Thoracic aorta (tissue), 2 donors: ENCODE measurements at places on chromosomes 2 and 18. TPM values are rescaled to one million over a fixed set of nuclear protein-coding genes. Genes with fewer than 3 reads are reported as not detected.

DNA sequence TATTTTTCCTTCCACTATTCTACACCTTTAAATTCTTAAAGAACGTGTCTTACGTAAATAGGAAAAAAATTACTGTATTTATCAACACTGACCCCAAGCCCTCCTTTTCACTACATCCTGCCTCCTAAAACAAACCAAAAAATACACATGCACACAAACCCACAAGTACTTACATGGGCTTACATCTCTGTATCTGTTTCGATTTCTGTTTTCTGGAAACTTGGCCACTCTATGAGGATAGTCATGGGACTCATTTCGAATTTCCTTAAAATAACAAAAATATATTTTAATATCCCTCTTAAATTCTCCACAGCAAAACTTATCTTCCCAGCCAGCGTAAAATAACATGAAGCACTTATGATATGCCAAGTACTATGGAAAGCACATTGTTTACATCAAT, 25.0 kb downstream of the PTPN2 start:
- H3K4me1 ChIP-seq, result peaks cover 3% of the 10 kb centered on the region
- DNase-seq, result no peak
- no peak overlapping the region for H3K4me3 ChIP-seq
- no peaks in the 10 kb centered on the region for H3K36me3 ChIP-seq

GRCh38 chr2:76985387-76986136, 536.6 kb downstream of the LRRTM4 start:
- no peaks in the 10 kb centered on the region for H3K4me1 ChIP-seq
- H3K36me3 ChIP-seq, result no peaks in the 10 kb centered on the region
- H3K27me3 ChIP-seq, result no peaks in the 10 kb centered on the region
- no peak for DNase-seq

DNA sequence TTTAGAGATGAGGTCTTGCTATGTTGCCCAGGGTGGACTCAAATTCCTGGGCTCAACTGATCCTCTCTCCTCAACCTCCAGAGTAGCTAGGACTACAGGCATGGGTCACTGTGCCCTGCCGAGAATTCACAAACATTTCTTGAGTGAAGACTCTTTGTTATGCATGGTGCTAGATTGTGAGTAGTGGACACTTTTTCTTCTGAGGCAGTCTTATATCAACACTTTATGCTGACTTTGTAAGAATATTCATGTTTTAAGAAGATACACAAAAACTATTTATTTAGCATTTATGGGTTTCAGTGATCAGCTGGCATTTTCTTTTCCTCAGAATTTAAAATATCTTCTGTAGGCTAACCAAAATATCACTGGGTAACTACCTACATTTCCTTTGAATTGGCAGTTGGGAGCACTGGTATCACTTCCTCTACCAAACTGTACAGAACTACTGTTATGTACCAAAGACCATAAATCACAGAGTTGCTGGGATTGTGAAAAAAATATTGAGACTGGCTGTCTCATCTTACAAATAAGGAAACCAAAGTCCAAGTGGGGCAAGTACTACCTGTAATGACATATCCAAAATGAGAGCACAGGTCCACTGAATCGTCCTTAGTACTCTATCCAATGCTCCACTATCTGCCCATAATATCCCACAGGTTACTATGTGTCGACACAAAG, 34.0 kb downstream of the DOCK10 start:
- no peaks in the 10 kb centered on the region for H3K27me3 ChIP-seq
- H3K4me1 ChIP-seq, result no peaks in the 10 kb centered on the region
- H3K4me3 ChIP-seq, result no peak overlapping the region
- DNase-seq, result no peak
- H3K27ac ChIP-seq, result no peak overlapping the region
- H3K36me3 ChIP-seq, result no peaks in the 10 kb centered on the region

The SULT1C4 gene
- total RNA-seq, result 2.8 TPM

GRCh38 chr18:49866680-49867079, 53.3 kb upstream of the ACAA2 start:
- no peaks in the 10 kb centered on the region for H3K36me3 ChIP-seq
- no peak overlapping the region for H3K27ac ChIP-seq
- no peak for DNase-seq
- no peaks in the 10 kb centered on the region for H3K4me1 ChIP-seq

The NOSTRIN gene
- 5.3 TPM for total RNA-seq

The C2orf66 gene
- total RNA-seq, result not detected

- no peak overlapping the region for H3K4me3 ChIP-seq
- DNase-seq, result no peak
- peaks cover 13% of the 10 kb centered on the region for H3K4me1 ChIP-seq
- no peaks in the 10 kb centered on the region for H3K27me3 ChIP-seq
- H3K27ac ChIP-seq, result no peak overlapping the region
These were observed 34.2 kb upstream of the YPEL5 start for GRCh38 chr2:30112561-30112960.

DNA sequence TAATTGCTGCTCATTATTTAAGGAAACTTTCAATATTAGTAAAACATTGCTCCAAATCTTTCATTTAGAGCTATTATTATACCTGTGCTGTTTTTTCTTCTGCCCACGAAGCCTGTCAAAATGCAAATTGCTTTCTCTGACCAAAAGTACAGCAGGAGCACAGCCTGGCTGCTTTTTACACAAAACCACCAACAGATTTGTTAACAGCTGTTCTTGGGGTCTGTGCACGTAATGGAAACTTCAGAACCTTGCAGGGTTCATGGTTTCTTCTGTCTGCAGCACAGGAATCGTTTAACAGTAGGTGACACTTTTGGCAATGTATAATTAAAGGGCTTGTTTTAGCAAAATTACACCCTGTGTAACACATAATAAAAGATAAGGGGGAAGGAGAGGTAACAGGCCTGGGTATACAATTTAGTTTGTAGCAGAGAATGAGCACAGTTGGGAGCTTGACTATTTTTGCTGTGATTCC, 447.3 kb downstream of the KCNJ3 start:
- DNase-seq, result no peak
- no peaks in the 10 kb centered on the region for H3K36me3 ChIP-seq
- H3K4me3 ChIP-seq, result no peak overlapping the region
- H3K27ac ChIP-seq, result no peak overlapping the region

The KIAA2012 gene
- total RNA-seq, result not detected

The RETREG2 gene
- 58.6 TPM for total RNA-seq
